ENCODE measurements at places on chromosomes 1 and 21.
A peak's percentile ranks its signal among the peaks of the same experiment; 100 is the strongest.

GRCh38 chr1:18205319-18205718, 97.7 kb downstream of the IGSF21 start:
- no peak for DNase-seq

- DNase-seq = no peak
These were observed 83.4 kb upstream of the POU3F1 start for GRCh38 chr1:38129971-38130370.

GRCh38 chr1:17370618-17371017, 1.4 kb upstream of the PADI6 start:
- no peak for DNase-seq

GRCh38 chr1:26110731-26111529, 694 bp upstream of the PDIK1L start:
- DNase-seq = peak; percentile 73

- no peak for DNase-seq
These were observed 307.0 kb downstream of the ZP4 start for GRCh38 chr1:237583756-237584155.

DNA sequence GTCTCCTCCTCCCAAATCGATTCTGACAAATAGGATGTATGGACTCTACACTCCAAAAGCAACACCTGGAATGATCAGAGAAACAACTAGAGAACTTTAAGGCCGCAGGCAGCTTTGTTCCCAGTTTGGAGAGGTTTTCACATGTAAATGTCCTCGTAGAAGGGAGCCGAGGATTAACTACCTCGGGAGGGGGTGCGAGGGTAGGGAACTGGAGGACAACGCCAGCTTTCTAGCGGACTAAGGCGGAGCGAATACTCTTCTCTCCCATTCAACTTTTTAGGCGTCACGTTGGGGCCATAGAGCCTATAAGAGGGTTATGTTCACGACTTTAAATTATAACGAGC, 1.2 kb downstream of the SCAF4 start:
- no peak for DNase-seq

DNA sequence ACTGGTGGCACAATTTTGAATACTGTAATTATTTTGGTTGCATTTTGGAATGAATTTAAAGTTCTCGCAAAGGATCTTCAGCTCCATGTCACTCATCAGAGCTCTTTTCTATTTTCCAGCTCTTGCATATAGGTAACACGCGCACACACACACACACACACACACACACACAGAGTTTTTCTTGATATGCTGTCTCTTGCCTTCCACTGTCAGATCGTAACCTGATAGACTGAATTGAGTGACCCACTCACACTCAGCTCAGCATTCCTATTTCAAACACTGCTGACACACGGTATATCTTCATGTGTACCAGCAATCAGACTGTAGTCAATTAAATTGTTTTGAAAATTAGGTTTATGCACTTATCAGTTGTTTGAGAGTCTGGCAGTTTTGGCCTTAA, 214.1 kb downstream of the PBX1 start:
- DNase-seq = no peak
